Esophagus squamous epithelium (tissue), 5 donors: ENCODE measurements at places on chromosomes 7 and 10.

- no peak for DNase-seq
These were observed 32.7 kb downstream of the PRKAG2 start for GRCh38 chr7:151844071-151844824.

DNA sequence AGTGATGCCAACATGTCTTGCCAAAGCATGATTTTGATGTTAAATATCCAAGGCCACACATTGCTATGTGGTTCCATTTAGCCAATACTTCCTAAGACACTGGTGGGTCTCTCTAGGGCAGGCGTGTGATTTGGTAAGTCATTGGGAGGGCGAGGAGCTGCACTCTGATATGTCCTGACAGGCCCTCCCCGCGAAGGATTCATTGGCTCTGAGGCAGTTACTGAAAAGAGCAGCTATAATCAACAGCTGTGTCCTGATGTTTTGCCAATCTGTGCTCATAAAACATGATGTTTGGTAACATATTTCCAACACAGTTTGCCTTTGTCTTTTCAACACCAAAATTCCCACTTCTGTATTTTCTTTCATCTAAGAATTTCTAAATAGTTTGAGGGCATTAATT lies 646.7 kb downstream of the PARD3 start:
- DNase-seq, result no peak

DNA sequence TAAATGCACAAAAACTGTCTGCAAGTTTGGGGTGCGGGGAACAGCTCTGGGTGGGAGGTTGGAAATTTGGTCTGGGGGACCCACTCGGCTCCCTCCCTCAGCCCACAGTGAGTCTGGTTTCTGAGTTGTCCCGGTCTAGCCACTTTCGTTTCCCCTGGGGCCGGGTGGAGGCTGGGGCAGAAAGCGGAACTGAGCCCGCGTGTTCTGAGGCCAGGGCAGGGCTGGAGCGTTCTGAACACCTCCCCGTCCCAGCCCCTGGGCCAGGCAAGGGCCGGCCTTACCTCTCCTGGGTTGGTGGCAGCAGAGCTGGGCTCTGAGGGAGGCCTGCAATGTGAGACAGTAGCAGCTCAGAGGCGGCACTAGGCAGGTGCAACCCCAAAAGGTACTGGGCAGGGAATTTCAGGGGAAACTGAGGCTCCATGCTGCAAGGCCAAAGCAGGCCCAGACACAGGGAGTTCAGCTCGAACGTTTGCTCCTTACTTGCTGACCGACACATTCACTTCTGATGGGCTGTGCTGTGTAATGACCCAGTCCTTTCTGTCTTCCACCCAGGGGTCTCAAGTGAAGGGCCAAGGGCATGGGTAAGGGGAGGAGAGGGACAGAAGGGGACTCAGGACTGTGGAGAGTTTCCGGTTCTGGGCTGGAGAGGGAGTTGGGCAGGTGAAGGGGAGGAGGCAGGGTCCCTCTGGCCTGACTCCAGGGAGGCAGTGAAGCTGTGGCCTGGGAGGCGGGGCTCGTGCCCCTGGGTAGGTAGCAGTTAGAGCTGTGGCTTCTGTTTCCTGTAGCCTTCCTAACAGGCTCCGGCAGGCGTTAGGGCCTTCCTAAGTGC lies 3.0 kb downstream of the IRF5 start:
- peak; percentile 28 for DNase-seq

DNA sequence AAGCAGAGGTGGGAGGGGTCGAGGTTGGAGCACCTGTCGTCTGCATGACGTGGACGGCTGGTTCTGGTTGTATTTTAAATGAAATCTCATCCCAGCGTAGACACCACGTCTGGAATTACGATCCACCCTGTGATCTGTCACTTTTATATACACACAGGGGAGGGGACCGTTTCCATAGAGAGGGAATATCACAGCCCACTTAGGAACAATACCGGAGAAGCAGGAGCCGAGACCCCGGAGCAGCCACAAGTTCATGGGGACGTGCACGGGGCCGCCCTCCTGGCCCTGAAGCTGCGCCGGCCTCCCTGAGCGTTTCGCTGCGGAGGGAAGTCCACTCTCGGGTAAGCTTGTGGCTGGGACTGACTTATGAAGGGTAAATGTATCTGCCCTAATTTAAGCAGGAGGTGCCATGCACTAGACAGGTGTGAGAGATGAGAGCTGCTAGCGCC lies at the start of gene UCN3:
TSS of gene UCN3 (plus strand) at position 77 of the 449 bp plus-strand sequence. CDS start 8,755 bp downstream, outside the sequence.
- no peak for DNase-seq

DNA sequence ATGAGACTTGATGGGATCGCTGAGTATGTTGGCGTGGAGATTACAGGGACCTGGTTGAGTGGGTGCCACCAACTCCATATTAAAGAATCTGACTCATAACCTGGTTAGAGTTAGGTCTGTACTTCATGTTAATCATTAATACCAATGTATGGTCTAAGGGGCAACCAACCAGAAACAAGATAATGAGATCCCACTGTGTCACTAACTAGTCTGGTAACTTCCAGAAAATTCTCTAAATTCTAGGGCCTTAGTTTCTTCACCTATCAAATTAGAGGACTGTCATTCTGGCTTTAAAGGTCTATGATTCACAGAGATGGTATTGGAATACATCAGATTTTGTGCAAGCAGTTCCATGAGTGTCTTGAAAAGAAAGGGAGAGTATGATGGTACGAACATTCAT lies 102.2 kb downstream of the SNX10 start:
- no peak for DNase-seq

DNA sequence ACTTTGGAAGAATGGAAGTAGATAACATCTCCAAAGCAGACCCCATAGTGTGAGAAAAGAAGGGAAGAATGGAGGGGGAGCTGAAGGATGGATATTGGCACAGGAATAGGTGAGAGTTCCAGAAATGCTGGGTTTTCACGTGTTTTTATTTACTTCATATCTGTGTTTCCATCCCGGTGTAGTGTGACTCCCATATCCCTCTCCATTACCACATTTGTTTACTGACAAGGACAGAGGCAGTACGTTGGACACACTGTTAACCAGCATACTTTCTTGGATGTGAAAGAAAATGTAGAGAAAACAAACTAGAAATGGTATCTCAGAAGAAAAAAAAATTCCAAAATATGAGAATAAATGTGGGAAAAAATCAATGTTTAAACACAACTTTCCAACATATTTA lies 124.4 kb upstream of the PFKP start:
- DNase-seq, result no peak

DNA sequence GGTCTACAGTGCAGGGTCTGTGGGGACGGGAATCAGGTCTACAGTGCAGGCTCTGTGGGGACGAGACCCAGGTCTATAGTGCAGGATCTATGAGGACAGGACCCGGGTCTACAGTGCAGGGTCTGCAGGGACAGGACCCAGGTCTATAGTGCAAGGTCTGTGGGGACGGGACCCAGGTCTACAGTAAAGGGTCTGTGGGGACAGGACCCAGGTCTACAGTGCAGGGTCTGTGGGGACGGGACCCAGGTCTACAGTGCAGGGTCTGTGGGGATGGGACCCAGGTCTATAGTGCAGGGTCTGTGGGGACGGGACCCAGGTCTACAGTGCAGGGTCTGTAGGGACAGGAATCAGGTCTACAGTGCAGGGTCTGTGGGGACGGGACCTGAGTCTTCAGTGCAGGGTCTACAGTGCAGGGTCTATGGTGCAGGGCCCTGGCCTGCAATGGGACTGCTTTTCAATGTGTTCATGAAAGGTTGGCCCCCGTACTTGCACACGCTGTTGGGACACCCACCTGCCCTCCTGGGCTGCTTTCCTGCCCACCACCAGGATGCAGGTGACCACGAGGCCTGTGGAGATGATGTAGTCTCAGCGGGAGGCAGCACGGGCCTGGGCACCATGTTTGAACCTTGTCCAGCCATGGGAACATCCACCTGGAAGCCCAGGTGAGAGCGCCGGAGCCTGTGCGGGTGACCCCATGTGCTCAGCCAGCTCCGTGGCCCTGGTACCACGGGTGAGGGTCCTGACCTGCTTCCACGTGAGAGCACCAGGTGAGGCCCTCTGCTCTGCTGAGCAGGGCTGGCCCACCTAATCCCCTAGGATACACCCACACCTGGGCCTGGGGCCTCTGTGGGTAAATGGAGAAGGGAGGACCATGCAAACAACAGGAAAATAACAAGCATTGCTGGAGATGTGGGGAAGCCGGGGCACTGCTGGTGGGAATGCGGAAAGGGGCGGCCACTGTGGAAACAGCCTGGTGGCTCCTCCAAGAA lies 91.4 kb upstream of the DIP2C start:
- DNase-seq, result no peak

DNA sequence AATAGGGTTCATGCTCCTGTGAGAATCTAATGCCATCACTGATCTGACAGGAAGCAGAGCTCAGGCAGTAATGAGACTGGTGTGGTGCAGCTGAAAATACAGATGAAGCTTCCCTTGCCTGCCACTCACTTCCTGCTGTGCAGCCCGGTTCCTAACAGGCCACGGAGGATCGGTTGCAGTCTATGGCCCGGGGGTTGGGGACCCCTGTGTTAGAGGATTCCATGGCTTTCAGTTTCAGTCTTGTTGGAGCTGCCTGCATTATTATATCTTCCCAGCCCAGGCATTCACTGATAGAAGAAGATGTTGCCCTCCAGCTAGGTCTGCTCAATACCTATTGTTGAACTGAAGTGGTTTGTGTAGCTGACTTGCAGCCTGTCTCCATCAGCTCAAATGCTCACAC lies 1298.8 kb downstream of the TYW1 start:
- no peak for DNase-seq

- no peak for DNase-seq
These were observed 22.5 kb downstream of the CCDC186 start for GRCh38 chr10:114151486-114151885.

DNA sequence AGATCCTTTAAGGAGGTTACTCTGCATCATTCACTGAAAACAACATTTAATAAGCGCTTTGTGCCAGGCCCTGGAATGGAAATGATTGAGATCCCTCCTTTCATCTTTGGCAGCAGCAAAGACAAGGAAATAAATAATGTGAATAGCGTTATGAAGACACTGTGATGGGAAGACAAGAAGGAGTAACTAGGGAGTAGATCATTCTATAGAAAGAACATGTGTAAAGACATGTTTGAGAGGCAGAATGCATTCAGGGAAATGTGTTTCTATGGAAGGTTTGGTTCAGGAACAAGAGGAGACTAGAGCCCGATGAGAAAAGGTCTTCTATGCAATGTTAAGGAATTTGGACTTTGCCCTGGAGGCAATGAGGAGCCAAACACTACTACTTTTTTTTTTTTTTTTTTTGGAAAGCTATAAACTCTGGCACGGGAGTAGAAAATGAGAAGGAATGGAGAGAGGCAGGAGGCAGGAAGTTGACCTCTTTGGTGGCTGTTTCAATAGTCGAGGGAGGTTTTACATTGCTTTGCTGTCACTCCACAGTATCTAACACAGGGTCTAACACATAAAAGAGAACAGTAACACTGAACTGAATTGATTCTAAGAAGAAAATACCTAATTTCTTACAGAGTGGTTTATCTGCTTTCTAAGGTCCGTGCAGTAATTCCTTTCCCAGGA lies 44.9 kb downstream of the SMURF1 start:
- no peak for DNase-seq
